OCI-LY7 (cell line): ENCODE measurements at places on chromosomes 7 and 10. TPM values are rescaled to one million over a fixed set of nuclear protein-coding genes. Genes with fewer than 3 reads are reported as not detected.

DNA sequence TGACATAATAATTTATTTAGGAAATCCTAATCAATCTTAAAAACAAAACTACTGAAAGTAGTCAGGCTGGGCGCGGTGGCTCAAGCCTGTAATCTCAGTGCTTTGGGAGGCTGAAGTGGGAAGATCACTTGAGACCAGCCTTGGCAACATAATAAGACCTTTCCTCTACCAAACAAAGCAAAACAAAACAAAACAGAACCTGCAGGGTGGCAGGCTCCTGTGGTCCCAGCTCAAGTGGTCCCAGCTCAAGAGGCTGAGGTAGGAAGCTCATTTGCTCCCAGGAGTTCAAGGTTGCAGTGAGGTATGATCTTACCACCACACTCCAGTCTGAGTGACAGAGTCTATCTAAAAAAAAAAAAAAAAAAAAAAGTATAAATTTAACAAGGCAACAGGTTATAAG, 748.0 kb downstream of the CNTNAP2 start:
- no peak for DNase-seq

GRCh38 chr7:128427289-128427891, 17.6 kb upstream of the IMPDH1 start:
- peak; percentile 70 for DNase-seq

GRCh38 chr7:22860784-22861482, 38.3 kb upstream of the TOMM7 start:
- DNase-seq = peak; percentile 40

Gene SPDYE8
- total RNA-seq = not detected in 2 replicates
